ENCODE measurements at places on chromosomes 13 and 19. TPM values are rescaled to one million over a fixed set of nuclear protein-coding genes. Genes with fewer than 3 reads are reported as not detected.

DNA sequence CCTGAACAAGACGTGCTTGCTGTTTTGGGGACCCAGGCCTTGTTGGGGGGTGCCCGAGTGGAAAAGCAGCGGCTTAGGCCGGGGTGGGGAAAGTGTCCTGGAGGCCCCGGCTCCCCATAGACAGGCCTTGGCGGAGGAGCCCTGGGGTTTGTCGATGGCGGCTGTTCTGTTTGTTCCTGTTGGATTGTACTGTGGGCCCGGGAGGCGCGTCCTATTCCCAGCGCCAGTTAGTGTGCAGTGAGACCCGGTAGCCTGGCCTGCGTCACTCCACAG is 11.1 kb downstream of the NCLN start:
- DNase-seq: no peak

- no peak for DNase-seq
Observed at GRCh38 chr13:111215081-111216047, 100.3 kb downstream of the ARHGEF7 start.

DNA sequence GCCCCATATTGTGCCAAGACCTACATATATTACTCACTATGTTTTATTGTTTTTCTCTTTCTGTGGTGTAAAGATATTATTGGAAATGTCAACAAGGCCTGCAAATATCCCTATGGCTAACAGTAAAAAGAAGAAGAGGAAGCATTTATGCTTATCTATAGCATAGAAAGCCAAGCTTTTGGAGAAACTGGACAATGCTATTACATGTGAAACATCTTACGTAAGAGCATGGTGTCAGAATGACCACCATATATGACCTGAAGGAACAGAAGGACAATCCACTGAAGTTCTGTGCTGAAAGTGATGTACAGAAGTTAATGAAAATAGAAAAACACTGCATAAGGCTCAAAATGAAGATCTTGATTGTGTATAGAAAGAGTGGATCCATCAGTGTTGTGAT is 145.2 kb downstream of the KCTD12 start:
- DNase-seq: no peak

DNA sequence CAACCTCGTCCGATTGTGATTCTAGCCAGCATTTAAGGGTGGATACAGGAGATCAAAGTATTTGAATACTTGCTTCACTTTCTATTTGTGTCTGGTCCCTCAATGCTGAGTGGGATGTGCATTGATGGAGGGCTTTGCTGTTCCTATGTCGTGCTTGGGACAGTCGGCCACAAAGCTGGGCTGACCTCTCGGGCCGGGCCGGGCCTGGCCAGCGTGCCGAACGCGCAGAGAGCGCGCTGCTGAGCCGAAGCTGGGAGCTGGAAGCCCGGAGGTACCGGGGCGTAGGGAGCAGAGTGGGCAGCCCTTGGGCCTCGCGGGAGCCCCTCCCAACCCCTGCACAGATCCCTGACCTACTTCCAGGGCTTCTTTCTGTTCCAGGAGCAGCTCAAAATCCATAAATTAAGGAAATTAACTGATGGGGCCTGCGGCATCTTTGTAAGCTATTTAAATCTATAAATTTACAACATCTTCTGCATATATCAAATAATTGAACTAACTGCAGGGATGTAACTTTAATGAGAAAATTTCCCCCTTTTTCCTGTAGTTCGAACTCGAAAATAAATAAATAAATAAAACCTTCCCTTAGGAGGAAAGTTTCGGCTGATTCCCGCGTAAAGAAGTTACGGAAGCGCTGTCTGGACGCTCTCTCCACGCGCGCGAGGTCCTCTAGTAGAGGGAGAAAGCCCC is 1.8 kb upstream of the KCTD15 start:
- no peak for DNase-seq

ZNF135 gene
- 24.6 TPM for polyA plus RNA-seq

DNA sequence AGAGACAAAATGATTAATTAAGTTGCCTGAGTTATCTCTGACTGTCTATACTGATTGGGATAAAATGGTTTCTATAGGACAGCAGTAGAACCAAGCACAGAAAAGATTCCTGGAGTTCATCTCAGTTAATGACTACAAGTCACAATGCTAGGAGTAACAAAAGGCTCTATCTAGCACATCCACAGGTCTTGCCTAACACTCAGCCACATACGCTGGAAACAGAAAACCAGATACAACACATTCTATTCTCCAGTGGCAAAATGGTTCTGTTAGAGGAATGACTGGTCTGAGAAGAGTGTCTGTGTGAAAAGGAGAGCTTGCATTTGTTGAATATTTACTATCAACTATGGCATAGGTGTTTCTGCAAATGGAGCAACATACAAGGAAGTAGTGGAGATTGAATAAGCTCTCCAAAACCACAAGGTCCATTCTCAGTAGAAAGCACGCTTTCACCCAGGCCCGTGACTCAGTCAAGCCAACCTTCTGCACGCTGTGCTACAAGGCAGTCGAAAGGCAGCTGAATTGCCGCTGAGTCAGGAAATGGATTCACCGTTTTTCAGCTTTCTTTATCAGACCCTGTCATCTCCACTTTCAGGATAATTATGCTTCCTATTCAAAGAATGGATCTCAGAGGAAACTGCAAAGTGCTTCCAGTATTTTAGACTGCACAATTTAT is 761.5 kb downstream of the EFNB2 start:
- no peak for DNase-seq

FLT3LG gene
- 3.4 TPM for polyA plus RNA-seq

KIR2DL4 gene
- polyA plus RNA-seq: not detected

DNA sequence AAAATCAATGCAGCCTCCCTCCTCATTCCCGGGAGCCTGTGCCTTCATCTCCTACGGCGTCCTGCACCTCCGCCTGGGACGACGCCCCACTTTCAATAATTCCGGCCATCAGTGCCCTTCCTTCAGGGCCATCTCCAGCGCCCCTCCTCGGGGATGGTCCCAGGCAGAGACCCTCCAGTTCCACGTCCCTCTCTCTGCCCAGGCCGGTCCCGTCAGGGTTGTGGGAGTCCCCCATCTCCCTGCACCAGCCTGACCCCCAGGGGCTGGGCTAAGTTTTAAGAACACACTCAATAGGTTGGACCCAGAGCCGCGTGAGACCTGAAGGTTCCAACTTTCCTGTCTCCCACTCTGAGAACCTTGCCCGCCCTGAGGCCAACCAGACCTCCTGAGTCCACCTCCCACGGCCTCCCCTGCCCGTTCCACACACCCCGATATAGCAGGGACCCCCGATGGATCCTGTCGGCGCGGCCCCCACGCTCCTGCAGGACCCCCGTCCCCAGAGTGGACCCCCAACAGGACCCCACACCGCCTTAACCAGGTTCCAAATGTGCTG is 646 bp downstream of the TMEM161A start:
- DNase-seq: no peak

GRCh38 chr13:107900775-107901174 is 314.6 kb downstream of the LIG4 start:
- no peak for DNase-seq

- DNase-seq: peak; percentile 89
Observed at GRCh38 chr19:2096480-2097202, at the start of gene IZUMO4. Gene IZUMO4, plus strand, starts transcription at chr19:2096915. Its CDS starts 31 bp downstream, at chr19:2096946.

HDGFL2 gene
- 88.6 TPM for polyA plus RNA-seq

- peak; percentile 62 for DNase-seq
Observed at GRCh38 chr13:53045189-53045588, 16.6 kb downstream of the OLFM4 start.

DNA sequence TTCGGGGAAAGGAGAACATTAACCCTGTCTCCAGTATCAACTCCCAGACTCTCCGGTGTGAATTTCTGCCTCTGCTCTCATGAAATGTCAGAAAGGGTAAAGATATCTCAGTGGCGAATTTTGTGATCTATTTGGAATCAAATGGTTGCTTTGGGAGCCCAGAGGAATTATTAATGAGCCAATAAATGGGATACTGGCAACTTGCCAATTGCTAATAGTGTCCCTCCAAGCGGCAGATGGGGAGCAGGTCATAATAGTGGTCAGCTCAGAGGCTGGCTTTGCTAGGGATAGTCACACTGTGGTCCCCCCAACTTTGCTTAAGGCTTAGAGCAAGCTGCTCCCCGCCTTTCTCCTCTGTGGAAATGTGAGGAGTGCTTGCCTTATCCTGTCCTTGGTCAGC is 176.1 kb upstream of the KL start:
- no peak for DNase-seq

DNA sequence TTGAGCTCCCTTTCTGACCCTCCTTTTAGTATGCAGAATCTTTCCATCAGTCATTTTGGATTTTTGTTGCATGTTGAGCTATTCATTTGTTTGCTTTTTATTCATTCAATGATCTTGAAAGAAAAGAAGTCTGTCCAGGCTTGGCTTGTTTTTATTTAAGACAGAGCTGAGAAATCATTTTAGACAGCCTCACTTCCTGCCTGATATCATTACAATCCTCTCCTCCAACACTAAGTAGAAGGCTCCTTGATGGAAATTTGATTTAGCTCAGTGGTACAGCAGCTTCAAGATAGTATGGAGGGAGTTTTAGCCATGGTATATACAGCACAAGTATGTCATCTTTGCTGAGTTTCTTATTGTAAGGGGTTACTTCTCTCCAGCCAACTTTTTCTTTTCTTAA is 28.4 kb downstream of the MBNL2 start:
- no peak for DNase-seq

- DNase-seq: no peak
Observed at GRCh38 chr19:15891434-15891833, 6.4 kb downstream of the CYP4F2 start.

DNA sequence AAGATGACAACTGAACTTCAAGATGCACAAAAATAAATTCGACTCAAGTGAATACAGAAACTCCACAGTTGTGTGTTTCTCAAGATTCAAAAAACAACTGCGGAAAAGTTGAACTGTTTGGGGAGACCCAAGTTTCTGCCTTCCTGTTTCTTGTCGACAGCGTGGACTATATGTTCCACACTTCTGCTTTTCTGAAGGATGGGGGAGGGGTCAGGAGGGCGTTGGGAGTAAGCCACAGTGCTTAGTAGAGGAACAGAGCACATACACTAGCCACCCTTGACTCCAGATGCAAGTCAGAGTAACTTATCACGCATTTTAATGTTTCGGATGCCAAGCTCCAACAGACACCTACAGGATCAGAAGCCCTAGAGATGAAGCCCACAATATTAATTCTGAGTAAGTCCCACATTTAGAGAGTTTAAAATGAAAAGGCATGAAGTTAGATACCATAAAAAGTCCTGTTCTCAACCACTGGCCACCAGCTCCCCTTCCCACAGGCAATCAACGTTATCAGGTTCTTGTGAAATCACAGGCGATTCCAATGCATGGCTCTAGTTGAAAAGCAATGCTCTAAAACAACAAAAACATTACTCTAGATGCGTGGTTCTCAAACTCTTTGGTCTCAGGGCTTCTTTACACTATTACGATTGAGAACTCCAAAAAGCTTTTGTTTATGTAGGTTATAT is 4.2 kb downstream of the TUBGCP3 start:
- no peak for DNase-seq

ZGLP1 gene
- polyA plus RNA-seq: 10.6 TPM

TMEM91 gene
- 14.7 TPM for polyA plus RNA-seq

GRCh38 chr19:32012886-32013631 is 332.4 kb upstream of the ZNF507 start:
- no peak for DNase-seq

DNA sequence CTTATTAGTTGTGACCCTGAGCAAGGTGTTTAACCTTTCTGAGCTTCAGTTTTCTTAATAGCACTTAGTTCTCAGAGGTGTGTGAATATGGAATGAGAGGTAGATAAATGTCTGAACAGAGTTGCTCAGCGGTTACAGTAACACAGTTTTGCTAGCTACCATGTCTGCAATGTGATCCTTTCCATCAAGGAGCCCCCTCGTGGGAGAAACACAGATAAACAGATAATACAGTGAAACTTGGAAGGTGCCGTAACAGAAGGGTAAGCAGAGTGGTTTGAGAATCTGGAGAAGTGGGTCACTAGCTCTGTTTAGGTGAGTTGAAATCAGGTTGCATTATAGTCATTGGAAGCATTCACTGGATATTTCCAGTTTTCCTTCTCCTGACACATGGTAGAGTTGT is 38.9 kb downstream of the IRS2 start:
- no peak for DNase-seq

GRCh38 chr13:22027566-22027965 is 356.7 kb downstream of the FGF9 start:
- DNase-seq: no peak

GRCh38 chr13:59133903-59134302 is 1029.8 kb downstream of the DIAPH3 start:
- no peak for DNase-seq

CLDN10 gene
- polyA plus RNA-seq: 119 TPM

DNA sequence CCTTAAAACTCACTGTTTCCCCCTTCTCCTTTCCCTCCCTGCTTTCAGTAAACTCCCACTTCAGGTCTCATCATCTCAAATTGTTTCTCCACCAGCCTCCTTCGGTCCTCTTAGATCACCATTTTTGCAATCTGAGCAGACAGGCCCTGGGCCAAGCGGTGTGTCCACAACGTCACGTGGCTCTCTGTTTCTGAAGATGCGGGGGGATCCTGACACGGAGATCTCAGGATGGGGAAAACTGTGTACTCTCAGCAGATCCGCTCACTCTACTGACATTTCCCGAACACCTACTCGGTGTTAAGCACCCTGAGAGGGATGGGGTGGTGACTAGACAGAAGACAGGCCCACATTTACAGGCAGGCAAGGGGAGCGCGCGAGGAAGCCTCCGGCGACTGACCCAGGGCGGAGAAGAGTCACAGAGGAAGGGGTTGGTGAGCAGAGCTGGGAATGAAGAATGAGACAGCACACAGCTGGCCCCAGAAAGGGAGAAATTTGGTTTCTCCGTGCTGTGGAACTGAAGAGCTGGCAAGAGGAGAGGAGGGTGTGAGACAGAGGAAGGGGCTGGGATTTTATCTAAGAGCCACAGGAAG is 38.8 kb downstream of the SERP2 start:
- no peak for DNase-seq

DNA sequence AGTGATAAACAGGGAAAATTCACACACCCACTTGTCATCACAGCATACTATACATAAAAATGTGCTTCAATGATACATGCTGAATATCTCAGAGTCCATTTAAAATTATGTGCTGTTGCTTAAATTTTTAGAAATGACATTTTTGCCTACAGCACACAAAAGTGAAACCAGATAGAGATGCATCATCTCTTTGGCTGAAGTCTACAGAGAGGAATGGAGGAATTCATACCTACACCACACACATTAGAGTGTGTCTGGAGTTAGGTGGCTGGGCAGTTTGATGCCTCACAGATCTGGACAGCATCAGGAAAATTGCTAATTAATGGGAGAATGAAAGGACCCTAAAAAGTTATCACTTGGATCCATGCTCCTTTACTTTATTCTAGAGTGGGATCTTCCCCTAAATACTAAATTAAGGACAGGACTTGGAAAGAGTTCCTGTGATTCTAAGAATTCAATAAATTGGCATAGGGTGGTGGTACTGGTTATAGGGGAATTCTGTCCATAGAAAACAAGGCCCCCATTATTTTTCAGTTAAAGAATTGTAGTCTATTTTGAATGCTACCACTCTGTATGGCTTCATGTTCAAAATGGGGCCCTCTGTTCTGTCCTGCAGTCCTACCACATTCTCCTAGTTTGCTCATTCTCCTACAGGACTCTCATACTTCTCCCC is 41.3 kb downstream of the RCBTB2 start:
- DNase-seq: no peak
